ENCODE measurements at places on chromosomes 11 and 22.

GRCh38 chr22:44906248-44906936 lies 103.4 kb downstream of the PHF21B start:
- DNase-seq: no peak

- no peak for DNase-seq
These were observed 58.3 kb downstream of the CD44 start for GRCh38 chr11:35197292-35197691.

DNA sequence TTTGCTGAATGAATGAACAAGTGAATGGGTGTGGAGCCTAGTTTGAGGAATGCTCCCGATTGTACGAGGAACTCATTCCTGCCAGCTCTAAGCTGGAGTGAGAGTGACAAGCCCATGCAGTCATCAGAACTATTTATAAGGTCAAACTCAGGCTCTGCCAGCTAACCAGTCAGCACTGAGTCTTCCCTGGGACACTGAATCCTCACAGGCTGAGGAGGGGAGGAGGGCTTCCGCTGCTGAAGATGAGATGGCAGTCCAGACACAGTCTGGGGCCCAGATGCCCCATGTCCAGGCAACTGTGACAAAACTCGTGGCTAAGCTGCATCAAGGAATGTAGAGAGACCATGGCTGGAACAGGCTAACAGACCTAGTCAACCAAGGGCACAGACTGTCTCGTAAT lies 4.0 kb downstream of the LRP4 start:
- no peak for DNase-seq

DNA sequence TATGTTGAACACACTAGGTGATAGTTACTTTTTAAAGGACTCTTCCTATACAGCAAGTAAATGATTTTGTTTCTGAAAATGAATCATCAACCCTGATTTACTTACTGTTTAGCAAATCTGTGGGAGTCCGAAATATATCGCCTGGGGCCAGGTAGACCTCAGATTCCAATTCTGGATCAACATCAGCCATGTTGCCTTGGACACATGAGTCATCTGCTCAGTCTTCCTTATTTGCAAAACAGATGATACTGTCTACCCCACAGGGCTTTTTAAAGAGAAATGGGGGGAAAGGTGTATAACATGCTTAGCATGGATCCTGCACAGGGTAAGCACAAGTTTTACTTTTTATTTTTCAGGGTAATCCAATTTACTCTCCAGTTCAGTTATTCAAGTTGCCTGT lies 324.2 kb downstream of the TENM4 start:
- no peak for DNase-seq

DNA sequence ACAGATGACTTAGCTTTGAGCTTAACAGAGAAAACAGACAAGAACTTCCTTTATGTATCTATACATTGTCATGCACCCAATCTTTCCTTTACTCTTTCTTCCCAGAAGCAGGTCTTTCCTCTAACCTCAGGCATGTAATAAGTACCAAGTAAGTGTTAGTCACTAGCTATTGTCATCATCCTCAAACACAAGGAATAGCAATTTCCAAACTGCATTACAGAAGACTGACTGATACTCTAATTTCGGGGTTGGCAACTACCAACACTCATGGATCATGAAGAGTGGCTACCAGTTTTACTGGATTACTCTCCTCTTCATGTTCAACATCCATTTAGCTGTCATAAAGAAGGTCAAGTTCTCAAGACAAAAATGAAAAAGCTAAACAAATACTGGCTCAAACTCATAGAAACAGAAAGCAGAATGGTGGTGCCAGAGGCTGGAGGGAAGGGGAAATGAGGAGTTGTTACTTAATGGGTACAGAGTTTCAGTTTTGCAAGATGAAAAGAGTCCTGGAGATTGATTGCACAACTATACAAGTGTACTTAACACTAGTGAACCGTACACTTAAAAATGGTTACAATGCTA lies 111.6 kb downstream of the SIK3 start:
- DNase-seq: no peak

DNA sequence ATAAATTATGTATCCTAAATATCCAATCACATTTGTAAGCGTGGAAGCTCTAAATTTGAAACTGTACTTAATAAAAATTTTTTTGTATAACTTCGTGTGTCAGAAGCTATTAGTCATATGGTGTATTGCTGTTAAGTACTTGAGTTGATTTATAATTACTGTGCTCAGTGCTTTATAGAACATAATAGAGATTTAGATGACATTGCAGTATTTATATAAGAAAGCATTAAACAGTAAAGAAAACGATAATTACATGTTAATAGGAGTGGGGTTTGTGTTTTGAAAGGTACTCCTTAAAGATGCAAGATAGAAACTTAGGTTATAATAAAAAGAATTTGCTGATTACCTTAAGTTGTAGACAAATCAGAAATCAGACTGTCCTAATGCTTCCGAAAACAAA lies 5.9 kb upstream of the TCP11L1 start:
- DNase-seq: no peak

DNA sequence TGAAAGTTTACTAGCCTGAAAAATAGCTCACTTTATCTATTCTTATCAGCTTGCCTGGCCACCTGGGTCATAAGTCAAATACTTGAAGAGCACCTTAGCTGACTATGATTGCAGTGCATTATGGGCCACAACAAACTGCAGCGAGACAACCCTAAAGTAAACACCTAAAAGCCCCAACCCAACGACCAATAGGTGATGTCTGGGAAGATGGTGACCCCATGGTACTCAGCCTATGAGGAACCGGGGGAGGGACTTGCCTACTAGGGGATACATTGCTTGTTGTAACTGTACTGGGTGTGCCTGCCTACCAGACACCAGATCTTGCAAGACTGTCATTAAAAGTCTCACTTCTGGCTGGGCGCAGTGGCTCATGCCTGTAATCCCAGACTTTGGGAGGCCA lies 35.6 kb upstream of the APOBEC3A start:
- DNase-seq: no peak

DNA sequence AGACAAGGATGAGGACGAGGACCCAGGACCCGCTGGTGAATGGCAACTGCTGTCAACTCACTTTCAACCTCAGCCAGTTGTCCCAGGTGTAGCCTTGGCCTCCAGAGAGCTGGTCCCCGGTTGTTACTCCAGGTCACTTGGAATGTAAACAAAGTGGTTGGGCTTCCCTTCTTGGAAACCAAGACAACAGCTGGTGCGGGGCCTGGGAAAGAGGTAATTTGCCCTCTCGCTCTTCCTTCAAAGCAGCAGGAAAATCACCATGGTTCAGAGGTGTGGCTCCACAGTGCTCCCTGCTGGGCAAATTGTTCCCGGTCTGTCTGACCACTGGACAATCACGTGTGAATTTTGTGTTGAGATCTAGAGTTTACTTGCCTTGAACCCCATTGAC lies 15.0 kb downstream of the SLC1A2 start:
- no peak for DNase-seq
